NCI-H187 treated with DMSO at 0.1 percent for 48 hours (cell line): ENCODE measurements at places on chromosomes 13 and 19.

- peak; percentile 28 for DNase-seq
Measured at GRCh38 chr13:59012731-59013130, 1151.0 kb downstream of the DIAPH3 start.

DNA sequence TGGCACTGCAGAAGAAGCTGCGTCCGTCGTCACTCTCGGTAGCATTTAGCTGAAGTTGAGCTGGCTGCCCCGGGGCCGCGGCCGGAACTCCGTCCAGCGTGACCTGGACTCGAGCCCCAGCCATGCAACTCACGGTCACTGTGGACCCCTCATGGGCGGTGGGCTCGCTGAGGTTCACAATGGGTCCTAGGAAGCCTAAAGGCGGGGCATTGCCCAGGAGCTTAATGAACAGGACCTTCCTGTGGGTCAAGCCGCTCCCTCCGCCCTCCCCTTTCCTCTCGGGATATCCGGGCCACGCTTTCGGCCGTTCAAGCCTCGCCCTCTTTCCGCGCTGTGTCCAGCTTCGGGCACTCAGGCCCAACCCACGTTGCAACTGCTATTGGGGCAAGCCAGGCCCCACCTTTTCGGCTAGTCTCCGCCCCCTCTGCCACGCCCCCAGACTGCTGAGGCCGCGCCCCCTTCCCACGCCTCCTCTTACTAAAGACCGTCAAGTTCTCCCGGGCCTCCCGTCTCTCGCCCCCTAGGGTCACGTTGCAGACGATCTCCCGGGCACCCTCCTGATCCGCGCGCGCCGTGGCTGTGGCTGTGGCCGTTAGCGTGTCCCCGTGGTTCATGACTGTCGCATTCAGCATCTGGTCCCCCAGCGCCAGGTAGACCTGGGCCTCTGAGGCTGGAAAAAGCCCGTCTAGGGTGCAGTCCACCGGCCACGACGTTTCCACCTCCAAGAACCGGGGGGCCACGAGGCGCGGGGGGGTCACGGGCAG, 1.4 kb upstream of the RAVER1 start:
- DNase-seq: no peak

DNA sequence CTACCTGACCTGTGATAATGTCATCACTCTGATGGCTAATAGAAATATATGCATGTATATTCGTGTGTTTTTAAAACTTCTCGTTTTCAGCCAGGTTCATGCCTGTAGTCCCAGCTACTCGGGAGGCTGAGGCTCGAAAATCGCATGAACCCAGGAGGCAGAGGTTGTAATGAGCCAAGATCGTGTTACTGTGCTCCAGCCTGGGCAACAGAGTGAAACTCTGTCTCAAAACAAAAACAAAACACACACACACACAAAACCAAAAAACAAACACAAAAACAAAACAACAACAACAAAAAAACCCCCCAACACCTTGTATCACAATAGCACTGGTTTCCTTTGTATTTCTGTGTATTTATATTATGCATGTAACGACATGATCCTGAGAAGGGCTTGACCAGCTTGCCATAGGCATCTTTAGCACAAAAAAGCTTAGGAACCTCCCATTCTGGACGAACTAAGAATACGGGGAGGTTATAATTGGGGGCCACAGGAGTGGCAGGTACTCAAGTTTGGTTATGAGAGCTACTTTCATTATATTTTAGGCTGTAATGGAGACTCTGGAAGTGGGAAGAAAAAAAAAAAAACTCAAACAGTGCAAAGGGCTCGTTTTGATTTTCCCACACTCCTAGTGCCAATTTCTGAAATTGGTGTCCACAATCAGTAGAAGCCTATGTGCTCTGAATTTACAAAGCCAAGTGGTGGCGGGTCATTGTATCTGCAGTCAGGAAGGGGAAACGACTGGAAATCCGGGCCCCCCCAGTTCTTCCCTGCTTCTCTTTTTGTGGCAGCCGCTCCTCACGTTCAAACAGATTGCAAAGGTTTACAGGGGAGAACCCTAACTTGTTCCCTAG, 1.2 kb upstream of the ACP7 start:
- DNase-seq: no peak

- no peak for DNase-seq
Measured at GRCh38 chr13:110156301-110157049, 150.5 kb downstream of the COL4A1 start.

- no peak for DNase-seq
Measured at GRCh38 chr19:28582796-28583195, 630.2 kb downstream of the UQCRFS1 start.

DNA sequence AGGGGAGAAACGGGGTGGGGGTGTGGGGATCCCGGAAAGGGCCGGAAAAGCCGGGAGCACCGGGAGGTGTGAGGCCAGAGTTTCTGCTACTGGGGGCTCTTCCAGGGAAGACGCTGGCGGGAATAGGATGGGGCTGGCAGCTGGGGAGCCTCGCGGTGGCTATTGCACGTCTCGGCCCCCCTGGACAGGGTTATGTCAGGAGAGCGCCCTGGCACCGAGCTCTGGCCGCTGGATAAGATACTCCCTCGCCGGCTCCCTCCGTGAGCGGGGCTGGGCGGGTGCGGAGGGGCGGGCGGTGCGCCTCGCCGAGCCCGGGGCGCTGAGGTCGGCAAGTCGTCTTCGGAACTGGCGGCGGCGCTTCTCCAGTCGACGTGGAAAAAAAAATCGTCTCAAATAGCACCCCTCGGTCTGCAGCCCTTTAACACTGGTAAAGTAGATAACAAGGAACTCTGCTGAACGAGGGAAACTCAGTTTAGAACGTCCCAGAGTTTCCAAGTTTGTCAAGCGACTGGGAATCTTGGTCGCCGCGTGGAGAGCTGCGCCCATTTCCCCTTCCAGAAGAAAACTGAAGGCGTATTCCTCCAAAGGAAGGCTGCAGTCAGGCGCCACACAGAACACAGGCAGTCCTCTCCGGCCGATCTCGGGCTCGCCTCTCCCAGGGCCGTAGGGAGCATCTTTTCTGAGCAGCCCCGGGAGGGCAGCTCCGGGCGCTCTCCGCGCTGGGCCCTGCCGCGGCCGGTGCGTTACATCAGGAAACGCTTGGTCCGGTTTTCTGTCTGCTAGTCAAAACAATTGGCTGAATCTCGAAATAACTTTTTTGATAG, 115.1 kb downstream of the KCNRG start:
- DNase-seq: no peak

DNA sequence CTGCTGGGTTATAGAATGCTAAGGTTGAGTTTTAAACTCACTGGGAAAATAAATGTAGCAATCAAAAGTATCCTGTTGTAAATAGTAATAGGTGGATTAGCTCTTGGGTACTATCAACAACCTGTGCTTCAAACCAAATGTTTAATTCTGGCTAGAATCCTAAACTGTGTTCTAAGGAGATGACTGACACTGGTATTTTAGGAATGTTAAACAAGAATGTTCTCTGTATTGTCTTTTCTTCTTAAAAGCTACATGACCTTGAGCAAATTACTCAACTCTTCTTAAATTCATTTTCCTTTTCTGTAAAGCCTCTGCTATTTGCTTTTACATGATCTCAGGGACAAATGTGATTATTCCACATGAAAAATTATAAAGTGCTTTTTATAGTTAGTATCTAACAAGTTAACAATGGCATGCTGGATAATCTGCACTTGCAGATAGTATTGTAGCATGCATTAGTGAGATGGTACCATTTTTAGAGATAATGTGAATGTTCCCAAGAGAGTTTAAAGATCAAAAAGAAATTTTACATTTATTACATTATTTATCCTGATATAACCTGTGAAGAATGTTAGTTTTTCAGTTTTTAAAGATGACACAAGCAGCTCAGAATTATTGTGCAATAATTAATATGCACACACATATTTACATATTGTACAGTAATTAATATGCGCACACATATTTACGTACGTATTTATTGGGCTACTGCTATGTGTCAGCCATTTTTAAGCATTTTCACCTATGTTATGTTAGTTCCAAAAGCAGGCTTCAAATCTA, 13.6 kb upstream of the EPSTI1 start:
- no peak for DNase-seq

DNA sequence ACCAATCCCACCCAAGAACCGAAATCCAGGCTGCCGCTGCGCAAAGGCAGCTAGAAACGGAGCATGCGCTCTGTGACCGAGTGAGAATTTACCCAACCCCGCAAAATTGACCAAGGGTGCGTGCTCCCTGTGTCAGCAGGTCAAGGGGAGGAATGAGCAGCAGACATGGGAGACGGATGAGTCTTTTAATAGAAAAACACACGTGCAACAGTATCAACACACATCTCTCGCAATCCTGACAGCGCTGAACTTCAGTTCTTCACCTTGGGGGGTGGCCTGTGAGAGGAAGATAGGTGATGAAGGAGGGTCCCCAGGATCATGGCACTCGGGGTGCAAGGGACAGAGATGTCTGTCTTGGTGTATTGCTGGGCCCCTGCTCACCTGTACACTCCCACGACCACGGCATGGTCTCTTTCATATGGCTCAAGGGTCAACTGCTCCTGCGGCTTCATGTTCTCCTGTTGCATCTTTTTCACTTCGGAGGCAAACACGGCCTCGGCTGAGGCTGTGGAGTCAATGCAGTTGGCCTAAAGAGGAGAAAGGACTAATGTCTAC, 402 bp upstream of the DYRK1B start:
- DNase-seq: no peak

DNA sequence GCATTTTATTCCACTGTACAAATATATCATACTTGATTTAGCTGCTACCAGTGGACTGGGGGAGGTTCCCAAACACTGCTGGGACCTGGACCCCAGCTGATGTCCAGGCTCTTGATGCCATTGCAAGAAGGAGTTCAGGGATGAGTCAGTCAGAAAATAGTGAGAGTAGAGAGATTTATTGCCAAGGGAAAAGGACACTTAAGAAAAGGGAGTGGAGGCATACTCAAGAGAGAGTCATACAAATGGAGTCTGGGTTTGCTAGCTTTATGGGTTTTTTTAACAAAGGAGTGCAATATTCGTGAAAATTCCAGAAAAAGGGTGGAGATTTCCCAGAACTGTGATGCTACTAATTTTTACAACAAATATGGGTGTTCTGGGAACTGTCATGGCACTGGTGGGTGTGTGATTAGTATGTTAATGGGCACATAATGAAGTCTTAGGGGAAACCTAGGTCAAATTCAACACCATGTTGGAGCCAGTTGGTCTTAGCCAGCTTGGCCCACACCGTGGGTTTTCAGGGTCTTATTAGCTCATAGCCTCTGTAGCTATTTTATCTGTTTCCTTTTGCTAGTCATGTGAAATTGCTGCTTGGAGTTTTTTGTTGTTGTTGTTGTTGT, 36.2 kb downstream of the GPC6 start:
- no peak for DNase-seq

GRCh38 chr19:47389150-47389556, 30.2 kb downstream of the MEIS3 start:
- DNase-seq: no peak

DNA sequence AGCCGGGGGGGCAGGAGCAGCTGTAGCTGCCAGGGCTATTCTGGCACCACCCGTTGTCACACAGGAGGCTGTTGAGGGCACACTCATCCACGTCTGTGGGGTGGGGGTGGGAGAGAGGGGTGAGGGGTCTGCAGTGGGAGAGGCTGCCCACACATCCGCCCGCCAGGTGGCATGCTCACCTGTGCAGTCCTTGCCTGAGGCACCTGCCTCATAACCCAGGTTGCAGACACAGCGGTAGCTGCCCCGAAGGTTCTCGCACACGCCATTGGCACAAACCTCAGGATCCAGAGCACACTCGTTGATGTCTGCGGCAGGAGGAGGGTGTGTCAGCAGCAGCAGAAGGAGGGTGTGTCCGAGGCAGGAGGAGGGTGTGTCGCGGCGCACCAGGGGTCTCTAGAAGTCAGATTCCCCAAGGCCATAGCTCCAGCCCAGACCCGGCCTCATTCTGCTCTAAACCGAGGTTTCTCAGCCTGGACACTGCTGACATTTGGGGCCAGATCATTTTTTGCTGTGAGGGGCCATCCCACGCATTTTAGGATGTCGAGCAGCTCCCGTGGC, 20.3 kb downstream of the FBN3 start:
- no peak for DNase-seq

DNA sequence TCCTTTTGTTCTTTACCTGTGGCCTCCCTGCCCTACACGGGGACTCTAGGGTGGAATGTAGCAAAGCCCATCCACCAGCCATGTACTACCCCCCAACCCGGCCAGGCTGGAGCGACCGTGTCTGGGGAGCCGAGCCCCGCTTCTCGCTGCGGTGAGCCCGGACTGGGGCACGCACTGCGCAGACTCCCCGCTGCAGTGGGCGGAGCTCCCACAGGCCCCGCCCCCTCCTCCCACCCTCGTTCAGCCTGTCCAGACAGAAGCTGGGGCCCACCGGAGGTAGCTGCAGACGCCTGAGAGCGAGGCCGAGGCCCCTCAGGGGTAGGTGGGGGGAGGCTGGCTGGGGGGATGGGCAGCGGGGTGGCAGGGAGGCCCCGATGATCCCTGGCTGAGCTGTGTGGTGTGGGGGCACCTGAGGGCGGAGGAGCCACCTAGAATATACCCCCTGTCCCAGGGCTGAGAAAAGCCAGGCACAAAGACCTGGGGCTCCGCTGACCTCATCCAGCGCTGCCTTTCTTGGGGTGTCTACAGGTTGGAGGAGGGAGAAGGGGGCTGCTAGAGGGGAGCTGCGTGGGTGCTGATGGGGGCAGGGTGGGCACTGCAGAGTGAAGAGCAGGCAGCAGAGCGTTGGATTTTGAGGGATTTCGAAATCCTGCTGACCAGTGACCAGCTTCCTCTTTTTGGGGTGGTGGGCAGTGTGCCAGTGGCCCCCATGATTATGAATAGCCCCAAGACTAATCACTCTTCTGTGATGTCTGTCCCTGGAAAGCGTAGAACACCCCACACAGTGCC, 17.3 kb downstream of the PLD3 start:
- DNase-seq: no peak

- no peak for DNase-seq
Measured at GRCh38 chr19:17496337-17496997, 15.0 kb upstream of the PGLS start.

- no peak for DNase-seq
Measured at GRCh38 chr13:36108342-36108741, 22.8 kb downstream of the DCLK1 start.

GRCh38 chr19:54654447-54655321, 8.1 kb upstream of the LILRB4 start:
- DNase-seq: no peak

DNA sequence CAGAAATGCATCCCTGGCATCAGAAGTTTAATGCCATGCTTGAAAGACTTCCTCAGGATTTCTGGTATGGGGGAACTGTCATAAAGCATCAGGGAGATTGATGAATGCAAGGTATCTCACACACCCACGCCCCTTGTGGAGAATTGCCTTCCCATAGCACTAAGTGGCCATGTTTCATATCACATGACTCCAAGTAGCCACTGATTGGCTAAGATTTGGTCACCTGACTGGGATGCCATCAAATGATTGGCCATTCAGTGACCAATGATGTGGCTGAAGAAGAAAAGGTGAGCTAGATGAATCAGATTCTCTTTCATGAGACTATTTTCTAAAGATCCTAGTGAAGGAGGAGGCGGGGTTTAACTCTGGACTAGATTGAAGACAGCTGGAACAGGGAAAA, 7.3 kb downstream of the KLK8 start:
- no peak for DNase-seq

DNA sequence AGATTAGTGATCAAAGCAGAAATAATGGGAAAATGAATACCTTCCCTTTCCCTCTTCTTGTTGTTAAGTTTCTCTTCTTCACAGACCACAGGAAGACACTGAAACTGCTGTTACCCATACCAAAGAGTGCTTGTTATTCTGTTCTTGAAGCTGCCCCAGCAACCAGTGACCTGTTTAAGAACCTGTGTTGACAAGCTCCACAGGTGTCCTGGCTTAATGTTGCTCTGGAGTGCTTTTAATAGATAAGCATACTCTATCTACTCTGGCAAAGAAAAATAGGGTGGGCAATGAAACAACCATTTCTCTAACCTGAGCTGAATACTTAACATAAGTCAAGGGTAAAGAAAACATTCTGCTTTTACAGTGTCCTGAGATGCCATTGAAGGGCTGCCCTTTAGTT, 506.7 kb upstream of the GPC6 start:
- peak; percentile 99 for DNase-seq
